ENCODE measurements at places on chromosomes 16 and 17.

GRCh38 chr16:177394-177822 is 928 bp downstream of the HBA1 start:
- no peak for DNase-seq

- DNase-seq, result no peak
Measured at GRCh38 chr17:75635610-75636202, 2.5 kb downstream of the SMIM5 start.

DNA sequence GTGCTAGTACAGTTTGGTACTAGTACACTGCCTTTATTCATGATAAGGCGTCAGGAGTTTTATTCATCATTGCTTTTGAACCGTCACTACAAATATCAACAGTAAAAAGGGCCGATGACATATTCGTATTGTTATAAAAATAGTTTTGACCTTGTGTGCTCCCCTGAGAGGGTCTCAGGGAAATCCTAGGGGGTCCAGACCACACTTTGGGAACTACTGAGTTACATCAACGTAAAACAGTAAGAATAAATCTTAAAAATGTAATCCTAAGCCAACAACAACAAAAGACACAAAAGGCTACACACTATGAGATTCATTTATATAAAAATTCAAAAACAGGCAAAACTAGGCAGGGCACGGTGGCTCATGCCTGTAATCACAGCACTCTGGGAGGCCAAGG is 11.2 kb downstream of the MYH10 start:
- no peak for DNase-seq

DNA sequence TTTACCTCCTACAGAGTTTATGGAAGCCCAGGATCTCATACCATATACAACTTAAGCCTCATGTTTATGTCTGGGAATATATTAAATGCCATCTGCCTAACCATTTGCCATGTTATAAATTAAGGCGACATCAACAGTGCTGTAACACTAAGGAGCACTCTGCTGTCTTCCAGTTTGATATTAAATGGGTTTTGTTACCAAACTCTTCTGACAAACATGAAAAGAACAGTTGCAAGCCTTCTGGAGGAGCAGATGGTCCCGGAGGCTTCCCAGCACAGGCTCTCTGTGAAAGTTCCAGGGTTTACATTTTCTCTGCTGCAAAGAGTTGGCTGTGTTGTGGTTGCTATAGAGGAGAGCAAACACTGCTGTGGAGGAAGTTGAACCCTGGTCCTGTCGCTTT is 545.3 kb upstream of the SALL1 start:
- DNase-seq, result no peak

GRCh38 chr17:19275457-19276127 is 38.4 kb downstream of the EPN2 start:
- no peak for DNase-seq

Data from stimulated activated CD8-positive, alpha-beta memory T cell treated with anti-CD3 and anti-CD28 coated beads, Interleukin-7, amount 100 ng/mL, for 1 hour (primary cell).